Ovary (tissue), 10 donors: ENCODE measurements at places on chromosomes 7 and 10. TPM values are rescaled to one million over a fixed set of nuclear protein-coding genes. Genes with fewer than 3 reads are reported as not detected.
A peak's percentile ranks its signal among the peaks of the same experiment; 100 is the strongest.

DNA sequence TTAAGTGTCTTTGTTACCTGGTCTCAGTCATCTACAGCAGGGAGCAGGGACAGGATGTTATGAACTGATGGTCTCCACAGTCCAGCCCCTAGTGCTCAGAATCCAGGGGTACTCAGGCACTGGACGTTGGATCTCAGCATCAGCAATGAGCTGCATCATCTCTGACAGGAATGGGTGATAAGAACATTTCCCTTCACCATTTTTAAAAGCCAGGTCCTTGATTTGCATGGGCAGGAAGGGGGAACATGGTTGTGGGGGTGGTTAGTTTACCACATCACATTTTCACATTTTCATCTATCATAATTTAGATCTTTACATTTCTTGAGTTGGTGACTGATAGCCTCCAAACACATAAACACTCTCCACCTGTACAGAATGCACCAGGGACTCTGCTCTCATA is 427.8 kb upstream of the NPVF start:
- no peak for DNase-seq

Gene PAOX
- total RNA-seq = 8.0 TPM

- DNase-seq = no peak
Measured at GRCh38 chr10:114975091-114975490, 37.1 kb downstream of the TRUB1 start.

GRCh38 chr7:44052771-44053365 is 8.4 kb downstream of the DBNL start:
- DNase-seq = peak; percentile 13

DNA sequence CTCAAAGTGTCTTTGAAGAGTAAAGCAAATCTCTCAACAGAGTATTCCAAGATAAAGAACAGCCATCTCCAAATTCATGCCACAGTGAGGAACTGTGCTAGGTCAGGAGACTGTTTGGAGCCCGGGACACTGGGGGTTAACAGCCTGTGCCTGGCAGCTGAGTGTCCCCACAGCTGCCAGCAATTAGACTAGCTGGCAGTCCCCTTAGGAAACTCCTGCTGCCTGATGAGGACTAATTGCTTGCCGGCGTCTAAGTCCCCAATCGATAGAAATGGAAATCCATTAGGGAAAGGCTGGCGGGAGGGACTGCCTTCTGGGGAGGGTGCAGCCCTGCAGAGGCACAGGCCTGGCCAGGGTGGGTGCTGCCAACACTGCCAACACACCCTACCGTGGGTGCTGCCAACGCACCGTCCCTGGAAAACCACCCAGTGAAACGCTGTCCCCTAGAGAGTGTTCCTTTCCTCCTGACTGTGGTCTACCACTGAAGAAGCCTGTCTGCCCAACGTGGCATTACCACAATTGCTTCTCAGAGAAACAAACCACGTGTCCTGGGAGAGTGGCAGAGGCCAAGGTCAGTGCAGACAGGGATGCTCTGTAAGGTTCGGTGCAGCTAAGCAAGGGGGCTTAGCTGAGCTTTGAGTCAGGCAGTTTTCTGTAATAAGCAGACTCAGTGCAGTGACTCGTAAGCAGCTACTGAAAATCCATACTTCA is 60.8 kb downstream of the XRCC2 start:
- no peak for DNase-seq
